Umbilical cord (tissue), 2 donors: ENCODE measurements at places on chromosomes 12 and 14. TPM values are rescaled to one million over a fixed set of nuclear protein-coding genes. Genes with fewer than 3 reads are reported as not detected.
A peak's percentile ranks its signal among the peaks of the same experiment; 100 is the strongest.

GRCh38 chr14:58701156-58701555, 63.4 kb downstream of the DACT1 start:
- no peak for DNase-seq

GRCh38 chr14:76904740-76905569, 78.7 kb downstream of the LRRC74A start:
- DNase-seq: peak; percentile 88

- DNase-seq: no peak
Measured at GRCh38 chr12:92615703-92616102, 87.1 kb upstream of the PLEKHG7 start.

DNA sequence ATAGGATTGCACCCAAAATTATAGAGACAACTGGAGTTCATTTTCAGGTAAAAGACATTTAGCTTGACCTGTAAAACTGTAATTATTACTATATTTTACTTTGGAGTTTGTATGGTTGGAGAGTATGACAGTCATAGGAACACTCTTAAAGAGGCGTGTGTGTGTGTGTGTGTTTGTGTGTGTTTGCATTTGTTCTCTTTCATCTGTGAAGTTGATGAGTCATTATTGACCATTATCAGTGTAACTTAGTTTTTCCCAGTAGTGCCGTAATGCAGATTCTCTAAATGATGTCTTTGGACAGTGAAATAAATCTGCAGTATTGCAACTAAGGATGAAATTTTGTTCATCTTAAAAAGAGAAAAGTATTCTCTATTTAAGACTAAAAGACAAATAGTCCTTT, 13.0 kb downstream of the WASHC4 start:
- no peak for DNase-seq

COX8C gene
- total RNA-seq: not detected

MON2 gene
- 93.9 TPM for total RNA-seq

JDP2 gene
- 68.6 TPM for total RNA-seq

ACSS3 gene
- 32.0 TPM for total RNA-seq
